ENCODE measurements at places on chromosomes 5 and 9.

DNA sequence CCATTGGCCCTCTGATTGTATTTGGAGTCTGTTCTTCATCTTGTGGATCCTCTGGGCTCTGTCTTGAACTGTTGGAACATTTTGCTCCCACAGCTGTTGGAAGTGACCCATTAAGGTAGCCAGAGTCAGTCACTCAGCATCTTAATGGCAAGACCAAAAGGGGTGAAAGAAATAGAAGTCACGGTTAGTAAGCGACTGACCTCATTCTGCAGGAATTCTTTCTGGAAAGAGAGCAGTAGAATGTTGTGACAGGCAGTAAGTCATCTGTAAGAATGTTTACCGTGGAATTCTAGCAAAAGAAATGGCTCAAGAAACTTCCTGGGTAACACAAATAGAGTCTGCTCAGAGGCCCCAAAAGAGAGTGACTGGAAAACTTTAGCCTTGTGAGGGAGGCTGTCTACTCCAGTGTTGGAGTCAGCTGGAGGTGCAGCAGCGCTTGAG, 28.6 kb upstream of the TNC start:
- DNase-seq, result no peak

DNA sequence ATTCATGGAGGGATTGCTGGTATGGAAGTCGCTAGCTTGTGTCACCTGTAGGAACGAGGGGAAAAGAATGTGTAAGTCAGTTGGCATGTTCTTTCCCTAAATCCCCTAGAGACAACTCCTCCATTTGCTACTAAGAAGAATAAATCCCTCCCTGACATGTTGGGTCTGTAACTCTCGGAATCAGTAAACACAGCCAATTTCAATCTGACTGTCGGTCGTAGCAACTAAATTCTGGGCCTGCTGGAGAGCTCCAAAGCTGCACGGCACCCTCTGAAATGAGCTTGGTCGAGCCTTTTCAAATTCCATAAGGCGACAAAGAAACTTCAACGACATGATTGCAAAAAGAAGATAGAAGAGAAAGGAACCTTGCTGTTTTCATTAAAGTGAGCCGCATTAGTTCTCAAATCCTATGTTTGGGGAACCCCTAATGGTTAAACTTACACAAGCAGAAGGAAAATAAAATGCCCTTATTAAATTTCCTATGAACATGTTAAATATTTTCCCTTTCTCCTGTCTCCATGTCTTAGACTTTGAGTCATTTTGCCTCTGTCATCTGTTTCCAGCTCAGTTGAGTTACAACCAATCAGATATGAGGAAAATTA, 735.8 kb upstream of the WWC1 start:
- DNase-seq, result no peak

DNA sequence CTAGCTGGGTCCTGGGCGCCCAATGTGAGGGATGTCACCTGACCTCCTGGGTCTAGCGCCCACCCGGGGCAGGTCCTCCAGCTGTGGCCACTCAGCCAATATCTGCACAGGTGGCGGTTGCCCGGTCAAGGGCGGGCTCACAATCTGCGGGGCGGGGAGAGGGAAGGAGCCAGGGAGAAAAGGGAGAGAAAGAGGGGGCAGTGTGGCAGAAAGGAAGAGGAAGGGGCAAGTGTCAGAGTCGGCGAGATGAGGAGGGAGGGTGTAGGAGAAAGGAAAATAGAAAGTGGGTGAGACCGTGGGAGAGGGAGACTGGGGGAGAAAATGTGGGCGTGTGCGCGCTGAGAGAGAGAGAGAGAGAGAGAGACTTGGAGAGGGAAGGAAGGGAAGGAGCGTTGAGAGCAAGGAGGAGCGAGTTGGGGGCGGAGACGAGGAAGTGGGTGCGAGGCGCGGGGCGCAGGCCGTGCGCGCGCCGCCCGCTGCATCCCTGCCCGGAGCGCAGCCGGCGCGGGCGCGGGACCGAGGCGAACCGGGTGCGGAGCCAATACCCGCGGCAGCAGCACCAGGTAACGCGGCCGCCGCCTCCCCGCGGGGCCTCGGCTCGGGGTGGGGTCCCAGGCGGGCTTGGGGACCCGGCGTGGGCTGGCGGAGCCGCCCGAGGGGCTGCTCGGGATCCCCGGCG, at the start of gene HRH2:
HRH2 (plus strand) TSS at position 479 of the 679 bp plus-strand sequence. CDS start 25,163 bp downstream, outside the sequence.
- peak; percentile 47 for DNase-seq

DNA sequence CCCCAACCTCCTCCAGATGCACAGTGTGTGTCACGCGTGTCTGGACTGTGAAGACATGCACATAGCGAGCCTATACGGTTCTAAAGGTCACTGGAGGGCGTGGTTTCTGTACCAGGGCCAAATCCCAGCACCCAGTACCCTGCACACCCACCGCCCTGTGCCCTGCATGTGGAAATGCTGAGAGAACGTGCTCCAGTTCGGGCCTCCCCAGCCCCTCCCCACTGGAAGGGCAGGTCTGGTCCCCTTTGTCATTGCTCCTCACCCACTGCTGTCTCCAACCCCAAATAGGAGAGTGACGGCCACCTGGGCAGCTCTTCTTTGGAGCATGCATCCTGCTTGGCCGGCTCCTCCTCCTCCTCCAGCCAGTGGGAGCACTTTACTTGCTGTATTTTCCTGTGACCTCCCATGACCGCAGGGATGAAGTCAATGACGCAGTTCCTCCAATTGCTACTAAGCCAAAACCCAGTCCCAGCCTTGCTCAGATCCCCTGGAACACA, 116.7 kb downstream of the WNK2 start:
- no peak for DNase-seq

- no peak for DNase-seq
Measured at GRCh38 chr5:38621840-38622437, 65.5 kb upstream of the LIFR start.

- no peak for DNase-seq
Measured at GRCh38 chr9:114029311-114030170, 48.6 kb downstream of the AMBP start.

- no peak for DNase-seq
Measured at GRCh38 chr5:96157841-96158291, 196.2 kb upstream of the ELL2 start.
